ENCODE measurements at places on chromosomes 1 and 21.

GRCh38 chr1:230772457-230773395 is 25.5 kb downstream of the CAPN9 start:
- no peak for DNase-seq

DNA sequence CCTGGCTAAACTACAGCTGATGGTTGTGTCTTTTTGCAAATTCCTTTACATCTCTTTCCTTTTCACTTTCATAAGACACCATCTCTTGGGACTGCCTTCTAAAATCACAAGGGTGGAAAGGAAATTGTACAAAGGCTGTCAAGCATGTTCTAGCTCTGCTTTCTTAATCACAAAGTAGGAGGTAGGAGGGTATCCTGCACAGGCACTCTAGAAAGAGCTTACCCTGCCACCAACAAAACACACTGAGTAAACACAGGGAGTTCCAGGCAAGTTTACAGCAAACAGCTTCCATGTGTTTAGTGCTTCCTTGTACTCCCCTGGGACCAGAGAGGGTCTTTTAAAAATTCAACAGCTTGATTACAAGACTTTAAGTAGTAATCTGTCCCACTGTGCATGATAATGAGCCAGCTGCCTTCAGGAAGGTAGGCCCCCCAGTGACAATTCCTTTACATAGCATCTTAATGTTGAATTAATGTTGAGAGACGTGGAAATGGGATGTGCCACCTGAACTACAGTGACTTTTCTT is 2.4 kb downstream of the PLPP3 start:
- DNase-seq, result peak; percentile 22

- DNase-seq, result no peak
Observed at GRCh38 chr1:74512170-74512915, at the start of gene LRRC53. TSS of gene LRRC53 (minus strand) at chr1:74512611. CDS start at chr1:74483349, 29,262 bp downstream.

- DNase-seq, result peak; percentile 49
Observed at GRCh38 chr1:232844791-232845190, 39.6 kb downstream of the MAP10 start.

- DNase-seq, result no peak
Observed at GRCh38 chr1:70945676-70946075, 101.9 kb downstream of the PTGER3 start.

- DNase-seq, result peak; percentile 91
Observed at GRCh38 chr1:33342041-33342723, 21.3 kb upstream of the A3GALT2 start.

DNA sequence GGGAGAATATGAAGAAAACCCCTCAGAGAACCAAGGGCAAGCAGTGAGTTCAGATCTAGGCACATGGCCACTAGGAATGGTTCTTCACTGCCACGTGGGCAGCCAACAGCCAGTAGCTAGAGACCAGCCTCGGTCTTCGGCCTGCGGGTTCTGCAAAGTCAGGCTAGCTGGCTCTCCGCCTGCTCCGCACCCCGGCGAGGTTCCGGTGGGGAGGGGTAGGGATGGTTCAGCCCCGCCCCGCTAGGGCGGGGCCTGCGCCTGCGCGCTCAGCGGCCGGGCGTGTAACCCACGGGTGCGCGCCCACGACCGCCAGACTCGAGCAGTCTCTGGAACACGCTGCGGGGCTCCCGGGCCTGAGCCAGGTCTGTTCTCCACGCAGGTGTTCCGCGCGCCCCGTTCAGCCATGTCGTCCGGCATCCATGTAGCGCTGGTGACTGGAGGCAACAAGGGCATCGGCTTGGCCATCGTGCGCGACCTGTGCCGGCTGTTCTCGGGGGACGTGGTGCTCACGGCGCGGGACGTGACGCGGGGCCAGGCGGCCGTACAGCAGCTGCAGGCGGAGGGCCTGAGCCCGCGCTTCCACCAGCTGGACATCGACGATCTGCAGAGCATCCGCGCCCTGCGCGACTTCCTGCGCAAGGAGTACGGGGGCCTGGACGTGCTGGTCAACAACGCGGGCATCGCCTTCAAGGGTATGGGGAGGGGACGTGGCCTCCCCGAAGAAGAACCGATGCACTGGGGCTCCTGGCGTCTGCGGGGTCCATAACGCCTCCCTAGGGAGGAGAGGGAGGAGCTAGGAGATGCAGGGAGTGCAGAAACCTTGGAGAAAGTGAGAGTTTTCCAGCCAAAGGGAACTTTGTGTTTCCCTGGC is at the start of gene CBR1:
CBR1 (plus strand) TSS at position 312 of the 871 bp plus-strand sequence; CDS start at position 404, 92 bp downstream.
- DNase-seq, result peak; percentile 77

DNA sequence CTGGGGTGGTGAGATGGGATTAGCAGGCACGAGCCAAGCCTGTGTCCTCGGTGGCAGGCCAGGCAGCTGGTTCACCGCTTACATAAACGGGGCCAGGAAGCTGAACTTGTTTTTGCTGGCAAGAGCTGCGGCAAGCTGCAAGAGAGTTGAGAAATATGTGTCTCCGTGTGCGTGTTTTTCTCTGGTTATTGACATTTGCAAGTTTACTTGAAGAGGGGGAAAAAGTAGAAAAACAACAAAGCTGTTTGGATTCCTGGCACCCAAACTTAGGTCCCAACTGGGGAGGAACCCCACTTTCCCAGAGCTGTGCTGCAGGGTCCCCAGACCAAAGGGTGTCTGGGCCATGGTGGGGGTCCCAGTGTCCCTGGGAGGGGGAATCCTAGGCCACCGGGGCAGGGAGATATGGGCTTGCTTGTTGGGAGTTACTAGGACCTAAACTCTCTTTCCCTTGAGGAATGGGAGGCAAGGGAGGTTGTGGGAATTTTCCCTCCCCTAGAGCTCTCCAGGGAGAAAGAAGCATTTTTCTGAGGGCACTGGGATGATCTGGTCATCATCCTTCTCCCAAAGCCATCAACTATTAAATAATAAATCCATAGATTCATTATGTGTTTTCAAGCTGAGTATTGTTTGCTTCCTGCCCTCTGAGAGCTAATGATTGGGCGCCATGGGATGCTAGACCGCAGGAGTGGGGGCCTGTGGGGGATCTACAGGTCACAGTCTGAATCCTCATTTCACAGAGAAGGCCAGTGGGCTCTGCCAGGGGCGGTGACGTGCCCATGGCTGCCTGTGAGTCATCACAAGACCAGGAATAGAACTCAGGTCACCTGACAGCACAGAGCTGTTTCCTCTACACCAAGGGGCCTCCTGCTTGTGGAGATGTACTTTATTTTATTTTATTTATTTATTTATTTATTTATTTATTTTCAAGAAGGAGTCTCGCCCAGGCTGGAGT is 14.8 kb downstream of the IL6R start:
- DNase-seq, result peak; percentile 39

GRCh38 chr1:89451011-89451410 is 73.6 kb upstream of the LRRC8B start:
- DNase-seq, result no peak

DNA sequence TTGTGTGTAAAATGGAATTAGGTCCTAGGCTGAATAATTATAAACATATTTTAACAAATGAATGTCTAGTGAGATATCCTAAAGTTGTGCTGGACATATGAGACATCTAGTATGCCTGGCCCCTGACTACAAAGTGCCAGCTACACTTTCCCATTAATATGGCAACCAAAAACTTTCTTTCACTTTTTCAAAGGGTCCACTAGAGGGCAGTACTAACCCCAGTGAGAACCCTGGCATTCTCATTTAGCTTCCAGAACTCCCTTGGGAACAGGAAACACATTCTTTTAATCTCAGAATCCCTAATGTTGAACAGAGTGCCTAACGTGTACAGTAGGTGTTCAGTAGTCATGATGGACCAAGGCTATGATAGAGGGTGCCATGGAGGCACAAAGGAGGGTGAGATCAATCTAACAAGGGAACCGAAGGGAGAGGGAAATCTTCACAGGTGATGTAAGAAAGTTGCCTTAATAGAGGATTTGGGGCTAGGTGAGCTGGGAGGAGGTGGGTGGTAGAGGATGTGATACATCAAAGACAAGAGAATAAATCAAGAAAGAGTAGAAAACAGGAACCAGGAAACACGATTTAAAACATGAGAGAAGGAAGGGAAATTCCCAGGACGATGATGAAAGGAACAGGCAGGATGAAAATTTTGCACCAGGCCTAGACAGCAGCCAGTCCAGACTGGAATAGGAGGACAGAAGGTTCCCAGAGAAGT is 41.6 kb downstream of the NSL1 start:
- DNase-seq, result peak; percentile 53

- DNase-seq, result no peak
Observed at GRCh38 chr1:31575369-31576140, 760 bp upstream of the TINAGL1 start.

GRCh38 chr1:184504040-184504954 is 117.5 kb downstream of the C1orf21 start:
- no peak for DNase-seq

- no peak for DNase-seq
Observed at GRCh38 chr1:208093046-208093445, 151.1 kb downstream of the PLXNA2 start.

DNA sequence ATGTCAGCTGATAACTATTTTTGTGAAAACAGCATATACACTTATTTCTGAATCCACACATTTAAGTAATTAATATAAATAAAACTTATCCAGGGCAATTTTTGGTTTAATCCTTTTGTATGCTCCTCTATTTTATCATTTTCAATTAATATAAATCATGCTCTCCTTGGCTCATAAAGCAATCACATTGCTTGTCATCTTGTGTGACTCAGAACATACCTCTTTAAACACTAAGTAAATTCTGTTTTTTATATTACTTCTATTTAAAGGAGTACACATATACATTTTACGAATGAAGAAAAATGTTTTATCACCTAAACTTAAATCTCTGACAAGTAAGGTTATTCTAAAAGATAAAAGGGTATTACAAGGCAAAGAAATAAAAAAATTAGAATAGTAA is 175.3 kb downstream of the USH2A start:
- no peak for DNase-seq

DNA sequence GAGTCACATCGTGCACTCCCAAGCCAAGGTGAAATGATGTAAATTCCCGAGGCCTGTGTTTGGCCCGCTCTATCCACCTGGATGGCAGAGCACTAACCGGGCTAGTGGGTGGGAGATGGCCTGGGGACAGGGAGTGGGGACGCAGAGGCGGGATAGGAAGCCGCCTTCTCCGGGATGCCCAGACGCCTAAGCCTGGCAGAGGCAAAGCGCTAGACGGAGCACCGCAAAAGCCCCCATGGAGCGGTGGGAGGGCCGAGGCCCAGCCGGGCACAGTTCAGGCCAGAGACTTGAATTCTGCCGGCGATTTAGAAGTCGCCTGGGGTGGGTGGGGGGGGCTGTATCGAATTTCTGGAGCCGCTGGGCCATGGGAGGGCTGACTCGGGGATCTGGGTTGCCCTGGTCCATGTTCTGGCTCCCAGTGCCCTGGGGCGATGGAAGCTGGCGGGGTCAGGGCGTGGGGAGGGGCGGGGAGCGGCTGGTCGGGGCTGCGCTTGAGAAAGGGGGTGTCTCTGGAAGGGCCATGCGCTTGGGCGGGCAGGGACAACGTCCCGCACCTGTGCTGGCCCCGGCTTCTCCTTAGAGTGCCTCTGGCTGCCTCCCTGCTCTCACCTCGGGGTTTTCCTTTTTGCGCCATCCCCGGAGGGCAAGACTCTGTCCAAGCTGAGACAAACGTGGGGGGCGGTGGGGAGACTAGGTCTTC is 28.0 kb downstream of the KIAA2013 start:
- no peak for DNase-seq

- no peak for DNase-seq
Observed at GRCh38 chr1:22959545-22960360, 12.9 kb downstream of the LACTBL1 start.

DNA sequence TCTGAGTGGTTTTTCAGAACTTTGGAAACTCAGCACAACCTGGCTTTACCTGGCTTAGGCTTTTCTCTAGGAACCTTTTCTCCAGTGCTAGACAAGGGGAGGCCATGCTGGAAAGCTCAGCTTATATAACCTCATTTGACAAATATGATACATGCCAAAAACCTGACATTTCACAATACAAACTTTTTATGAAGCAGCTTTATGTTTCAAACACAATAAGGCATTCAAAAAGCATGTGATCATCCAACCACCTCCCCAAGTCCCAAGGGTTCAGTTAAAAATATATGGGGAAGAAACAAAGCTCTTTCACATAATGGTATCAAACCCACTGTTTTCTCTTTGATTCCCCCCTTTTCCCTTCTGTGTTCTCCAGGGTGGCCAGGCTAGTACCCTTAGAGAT is 63.7 kb downstream of the ZC3H11B start:
- no peak for DNase-seq

DNA sequence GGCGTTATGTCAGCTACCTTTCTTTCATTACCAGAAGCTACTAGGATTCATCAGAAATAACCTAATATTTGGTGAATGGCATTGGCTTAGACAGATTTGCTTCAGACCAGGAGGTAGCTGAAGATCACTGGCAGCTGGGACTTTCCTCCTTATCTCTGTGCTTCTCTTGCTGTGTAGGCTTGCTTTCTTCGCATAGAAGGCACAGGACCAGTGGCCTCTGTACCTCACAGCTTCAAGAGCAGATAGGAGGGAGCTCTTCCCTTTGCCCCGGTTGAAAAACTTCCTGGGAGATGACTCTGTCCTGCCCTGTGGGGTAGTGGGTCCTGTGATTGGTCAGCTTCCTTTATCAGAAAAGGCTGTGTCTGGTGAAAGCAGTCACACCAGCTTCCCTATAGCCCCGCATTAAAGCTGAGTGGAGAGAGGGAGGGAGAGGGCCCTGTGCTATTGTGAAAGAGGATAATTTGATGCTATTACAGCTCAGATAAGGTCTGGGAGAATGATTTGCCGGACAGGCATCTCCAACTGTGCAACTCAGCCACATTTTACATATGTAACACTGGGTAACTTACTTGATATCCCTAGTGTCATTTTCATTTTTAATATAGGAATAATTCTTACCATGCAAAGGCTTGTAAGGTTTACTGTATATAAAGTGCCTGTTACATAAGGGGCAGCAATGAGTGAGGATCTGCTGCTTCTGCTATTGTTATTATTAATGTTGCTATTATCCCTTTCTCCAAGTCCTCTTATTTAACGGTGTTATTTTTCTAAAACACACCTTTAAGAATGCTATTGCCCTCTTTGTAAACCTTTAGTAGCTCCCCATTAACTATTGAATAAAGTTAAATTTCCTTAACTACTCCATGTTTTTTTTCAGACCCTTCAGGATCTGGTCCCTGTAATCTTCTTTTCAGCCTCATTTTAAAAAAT is 31.6 kb downstream of the OSBPL9 start:
- peak; percentile 68 for DNase-seq

- DNase-seq, result no peak
Observed at GRCh38 chr1:247411621-247412327, 4.2 kb upstream of the NLRP3 start.

DNA sequence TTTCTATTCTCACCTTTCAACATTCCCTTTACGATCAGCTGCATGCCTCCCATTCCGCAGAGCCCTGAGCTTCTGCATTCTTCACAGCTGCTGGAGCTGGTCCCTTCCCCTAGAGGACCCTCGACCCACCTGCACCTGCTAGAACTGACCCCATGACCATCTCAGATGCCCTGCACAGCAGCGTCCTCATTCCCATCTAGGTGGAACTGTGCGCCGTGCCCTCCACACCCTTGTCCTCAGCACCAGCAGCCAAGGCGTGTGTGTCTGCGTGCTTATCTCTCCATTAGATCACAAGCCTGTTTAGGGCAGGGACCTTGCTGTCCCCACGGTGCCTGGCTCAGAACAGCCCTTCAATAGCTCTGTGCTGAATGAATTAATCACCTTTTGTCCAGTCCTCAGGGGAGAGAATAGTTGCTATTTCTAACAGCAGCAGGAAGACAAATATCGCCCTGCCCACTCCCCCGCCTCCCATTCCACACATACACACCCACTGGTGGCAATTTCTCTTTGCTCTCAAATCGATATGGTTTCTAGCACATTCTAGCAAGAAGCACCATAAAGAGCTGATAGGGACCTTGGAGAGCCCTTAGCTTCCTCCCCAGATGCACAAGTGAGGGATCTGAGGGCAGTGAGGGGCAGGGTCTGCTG is 61.7 kb downstream of the KCNN3 start:
- DNase-seq, result no peak

GRCh38 chr1:209761011-209761635 is 5.3 kb downstream of the TRAF3IP3 start:
- no peak for DNase-seq

Measured in HS-5 (cell line).